ENCODE measurements at places on chromosomes 12 and 14. TPM values are rescaled to one million over a fixed set of nuclear protein-coding genes. Genes with fewer than 3 reads are reported as not detected.

NPFF gene
- total RNA-seq = not detected

TMEM233 gene
- 0.18 TPM for total RNA-seq

OR4M1 gene
- total RNA-seq = not detected

AQP2 gene
- total RNA-seq = not detected

KRT75 gene
- total RNA-seq = 0.07 TPM

P2RX7 gene
- total RNA-seq = not detected

CDKN3 gene
- 76.9 TPM for total RNA-seq

WNT5B gene
- total RNA-seq = 2.9 TPM

SERPINA10 gene
- total RNA-seq = not detected

TAS2R14 gene
- total RNA-seq = 0.70 TPM
